ENCODE measurements at places on chromosomes 11 and 22.

DNA sequence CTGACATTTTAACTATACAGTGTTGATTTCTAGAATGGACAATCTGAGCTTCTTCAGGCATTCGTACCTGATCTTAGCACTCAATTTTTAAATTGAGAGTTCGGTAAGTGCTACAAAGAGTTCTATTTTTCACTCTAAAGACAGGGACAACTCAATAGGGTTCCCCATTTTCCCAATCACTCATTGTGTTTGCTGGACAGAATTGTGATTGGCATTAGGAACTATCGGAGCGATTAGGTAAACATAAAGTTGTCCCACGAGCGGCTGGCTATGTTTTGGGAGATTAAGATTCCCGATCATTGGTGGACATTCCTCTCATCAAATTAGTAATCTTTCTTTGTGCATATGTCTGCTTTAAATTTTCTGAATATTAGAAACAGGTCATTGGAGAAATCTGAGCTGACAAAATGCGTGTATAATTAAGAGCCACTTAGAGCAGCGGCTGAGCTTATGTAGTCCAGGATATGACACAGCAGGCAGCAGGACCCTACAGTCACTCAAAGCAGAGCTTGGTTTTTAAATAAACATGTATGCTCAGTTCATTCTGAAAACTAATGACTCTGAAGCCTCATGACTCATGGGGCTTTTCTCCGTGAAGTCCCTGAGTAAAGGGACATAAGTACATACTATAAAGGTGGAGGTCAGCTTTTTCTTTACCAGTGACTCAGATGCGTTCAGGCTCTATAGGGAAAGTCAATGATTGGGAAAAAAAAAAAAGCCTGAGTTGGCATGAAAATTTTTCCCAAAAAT, 109.4 kb downstream of the GRIA4 start:
- DNase-seq, result no peak

- DNase-seq, result no peak
These were observed 6.2 kb downstream of the APIP start for GRCh38 chr11:34909955-34910354.

- no peak for DNase-seq
These were observed 20.1 kb downstream of the TOLLIP start for GRCh38 chr11:1289211-1289935.

DNA sequence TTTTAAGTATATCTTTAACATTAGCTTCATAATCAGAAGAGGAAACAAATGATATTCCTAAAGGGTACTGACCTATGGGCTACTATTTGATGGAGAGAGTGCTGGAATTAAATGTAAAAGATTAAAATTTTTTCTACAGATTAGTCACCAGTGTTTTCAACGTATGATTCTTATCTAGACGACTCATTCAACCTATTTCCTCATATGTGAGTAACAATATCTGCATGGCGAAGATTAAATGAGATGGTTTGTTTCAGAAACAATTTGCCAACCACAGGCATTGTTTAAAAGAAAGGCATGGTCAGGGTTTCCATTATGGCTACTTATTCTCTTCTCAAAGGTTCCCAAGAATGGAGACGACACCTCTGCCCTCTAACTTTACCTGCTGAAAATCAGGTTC, 20.4 kb downstream of the OR56B4 start:
- DNase-seq, result no peak

GRCh38 chr11:33910958-33911339, 19.1 kb upstream of the LMO2 start:
- no peak for DNase-seq

DNA sequence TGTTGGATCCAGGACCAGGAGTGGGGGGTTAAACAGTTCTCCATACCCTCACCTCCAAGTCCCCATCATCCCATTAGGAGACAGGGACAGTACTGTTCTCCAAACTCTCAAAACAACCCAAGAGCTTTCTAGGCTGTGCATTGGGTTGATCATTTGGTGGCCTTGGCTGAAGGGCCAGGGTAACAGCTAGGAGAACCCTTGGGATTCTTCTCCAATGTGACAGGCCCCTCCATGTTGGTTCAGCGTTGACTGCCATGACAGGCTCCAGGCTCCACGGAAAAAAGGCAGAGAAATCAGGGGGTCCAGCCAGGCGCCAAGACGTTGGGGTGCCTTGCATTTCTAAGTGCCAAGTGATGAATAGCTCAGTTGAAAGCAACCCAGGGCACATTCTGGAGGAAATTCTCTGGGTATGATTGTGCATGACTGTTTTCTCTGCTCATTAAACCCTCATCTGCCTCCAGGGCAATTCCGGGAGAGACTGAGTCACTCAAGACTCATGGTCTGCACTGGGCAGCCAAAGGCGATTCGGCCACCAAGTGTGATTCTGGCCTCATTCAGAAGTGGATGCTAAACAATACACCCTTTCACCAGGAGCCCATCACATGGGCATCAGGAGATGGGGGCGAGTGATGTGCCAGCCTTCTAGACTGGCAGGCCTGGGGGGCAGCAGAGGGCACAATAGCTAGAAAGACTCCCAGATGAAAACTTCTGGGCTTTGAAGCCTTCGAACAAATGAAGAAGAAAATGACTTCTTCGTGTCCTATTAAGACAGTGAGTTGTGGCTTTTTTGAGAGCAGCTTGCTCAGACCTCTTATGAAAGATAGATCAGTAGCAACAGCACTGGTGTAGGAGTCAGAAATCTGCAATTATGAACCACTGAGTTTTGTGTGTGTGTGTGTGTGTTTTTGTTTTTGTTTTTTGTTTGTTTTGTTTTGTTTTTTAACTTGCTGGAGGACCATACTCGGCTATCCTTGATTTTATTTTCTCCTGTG, 27.7 kb downstream of the CD44 start:
- DNase-seq, result no peak

- DNase-seq, result no peak
These were observed 15.1 kb downstream of the MCHR1 start for GRCh38 chr22:40694411-40694810.

GRCh38 chr11:3158821-3159220, 6.3 kb downstream of the OSBPL5 start:
- no peak for DNase-seq

DNA sequence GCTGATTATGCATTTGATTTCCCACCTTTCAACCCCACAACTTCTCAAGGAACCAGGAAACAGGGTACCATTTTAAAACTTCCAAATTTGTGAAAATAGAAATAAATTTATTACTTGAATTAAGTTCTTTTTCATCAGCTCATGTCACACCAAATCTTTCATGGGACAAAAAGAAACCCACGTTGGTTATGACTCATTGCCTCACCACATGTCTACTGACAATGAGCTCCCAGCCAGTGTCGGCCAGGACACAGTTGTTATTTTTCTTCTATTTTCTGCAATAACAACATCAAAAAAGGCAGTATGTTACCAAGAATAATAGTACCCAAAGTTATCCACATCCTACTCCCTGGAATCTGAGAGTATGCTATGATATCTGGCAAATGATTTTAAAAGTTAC, 17.3 kb downstream of the MS4A6A start:
- DNase-seq, result no peak

DNA sequence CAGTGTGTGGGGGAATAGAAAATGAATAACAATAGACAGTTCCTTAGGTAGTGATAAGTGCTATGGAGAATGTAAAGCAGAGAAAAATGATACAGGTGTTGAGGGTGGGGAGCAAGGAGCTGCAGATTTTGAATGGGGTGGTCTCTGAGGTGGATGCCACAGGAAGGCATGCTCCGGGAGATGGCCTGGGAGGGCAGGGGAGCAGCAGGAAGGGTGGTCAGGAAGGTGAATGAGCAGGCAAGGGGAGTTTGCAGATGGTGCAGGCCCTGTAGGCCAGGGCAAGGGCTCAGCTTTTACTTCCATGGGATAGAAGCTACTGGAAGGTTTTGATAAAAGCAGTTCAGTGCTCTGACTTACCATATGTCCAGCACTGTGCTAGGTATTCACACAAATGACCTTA, 44.8 kb downstream of the FDX1 start:
- DNase-seq, result no peak

DNA sequence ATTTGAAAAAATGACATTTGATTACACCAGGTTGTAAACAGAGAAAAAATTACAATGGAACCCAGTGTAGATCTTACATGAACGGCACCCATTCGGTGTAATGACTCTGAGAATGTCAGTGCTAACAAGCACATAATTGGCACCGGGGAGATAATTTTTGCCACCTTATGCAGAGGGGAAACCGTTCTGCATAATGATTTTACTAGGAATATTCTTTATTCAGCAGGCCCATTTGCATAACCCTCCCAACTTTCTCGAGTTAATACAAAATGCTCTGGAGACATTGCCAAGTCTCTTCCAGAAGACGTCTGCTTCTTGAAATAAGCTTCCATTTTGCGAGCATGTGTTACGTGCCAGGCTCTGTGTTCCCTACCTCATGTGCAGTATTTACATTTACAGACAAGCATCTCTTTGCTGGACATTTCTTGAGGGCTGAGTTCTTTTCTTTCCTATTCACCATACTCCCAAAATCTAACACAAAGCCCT, 275.8 kb downstream of the MIAT start:
- no peak for DNase-seq

- no peak for DNase-seq
These were observed 76.4 kb downstream of the TMEM135 start for GRCh38 chr11:87114093-87114492.

- DNase-seq, result no peak
These were observed 14.8 kb upstream of the FAM168A start for GRCh38 chr11:73612601-73613140.

DNA sequence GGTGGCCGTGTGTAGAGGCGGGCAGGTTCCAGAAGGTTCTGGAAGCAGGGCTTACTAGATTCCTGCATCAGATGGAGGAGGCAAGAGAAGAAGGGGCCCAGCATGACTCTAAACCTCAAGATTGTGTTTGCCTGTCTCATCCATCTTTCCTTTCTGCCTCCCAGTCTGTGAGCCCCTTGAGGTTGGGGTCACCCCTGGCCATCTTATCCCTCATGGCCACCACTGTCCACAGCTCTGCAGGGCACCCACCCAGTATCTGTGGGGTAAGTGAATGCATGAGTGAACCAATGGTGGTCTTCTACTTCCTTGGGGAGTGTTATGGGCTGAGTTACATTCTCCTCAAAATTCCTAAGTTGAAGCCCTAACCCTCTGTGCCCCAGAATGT, 79.3 kb downstream of the MYEOV start:
- no peak for DNase-seq

GRCh38 chr11:86192519-86193257, 51.9 kb upstream of the EED start:
- no peak for DNase-seq

DNA sequence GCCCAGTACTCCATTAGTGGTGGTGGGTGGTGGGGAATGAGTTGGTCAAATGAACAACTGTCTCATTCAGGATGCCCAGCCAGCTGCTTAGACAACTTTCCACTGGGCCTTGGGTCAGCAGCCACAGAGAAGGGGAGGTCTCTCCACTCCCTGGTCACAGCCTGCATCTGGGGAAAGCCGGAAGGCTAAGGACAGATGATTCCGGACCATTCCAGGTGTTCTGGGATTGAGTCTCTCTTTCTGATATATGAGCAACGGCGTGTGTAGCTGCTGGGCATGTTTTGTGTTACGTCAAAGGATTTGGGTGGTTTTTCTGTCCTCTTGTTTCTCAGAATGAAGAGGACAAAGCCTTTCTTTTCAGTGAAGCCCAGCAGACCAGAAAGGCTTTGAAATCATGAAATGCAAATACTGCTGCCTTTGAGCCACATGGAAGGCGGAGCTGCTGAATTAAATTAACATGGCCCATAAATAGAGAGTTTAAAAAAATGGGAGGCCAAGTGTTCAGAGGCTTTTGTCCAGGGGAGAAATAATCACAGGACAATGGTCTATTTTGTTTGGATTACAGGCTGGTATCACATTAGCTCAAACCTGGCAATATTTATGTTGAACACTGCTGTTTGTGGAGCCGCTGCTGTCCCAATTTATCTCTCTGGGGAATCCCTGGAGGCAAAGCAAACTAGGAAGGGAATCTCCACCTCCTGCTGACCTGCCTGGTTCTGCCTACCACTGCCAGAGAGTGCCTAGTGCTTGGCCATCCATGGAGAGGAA, 234.4 kb upstream of the E2F8 start:
- DNase-seq, result no peak

DNA sequence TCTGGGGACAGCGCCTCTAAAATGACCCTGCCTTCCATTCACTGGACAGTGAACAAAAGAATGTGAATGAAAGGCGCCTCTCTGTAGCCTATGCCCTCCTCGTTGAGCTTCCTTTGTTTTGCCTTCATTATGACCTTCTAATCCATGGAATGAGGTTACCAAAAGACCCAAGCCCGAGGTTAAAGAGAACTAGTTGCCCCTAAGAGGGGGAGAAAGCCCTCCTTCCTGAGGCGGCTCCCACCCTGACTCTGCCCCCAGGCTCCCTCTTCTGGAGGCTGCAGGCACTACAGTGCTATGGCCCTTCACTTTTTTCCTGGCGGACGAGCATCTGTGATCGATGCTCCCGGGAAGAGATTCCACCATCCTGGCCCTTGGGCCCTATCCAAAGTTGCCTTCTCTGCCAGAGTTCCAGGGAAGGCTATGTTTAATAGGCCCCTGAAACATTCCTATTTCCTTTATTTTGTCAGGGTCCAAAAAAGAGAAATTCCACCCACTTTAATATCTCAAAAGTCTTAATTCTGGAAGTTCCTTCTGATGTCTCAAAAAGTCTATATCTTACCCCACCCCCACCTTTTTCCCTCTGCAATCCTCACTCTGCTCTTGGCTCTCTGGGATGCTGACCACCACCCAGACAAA, 147.3 kb downstream of the FEZ1 start:
- peak; percentile 10 for DNase-seq

DNA sequence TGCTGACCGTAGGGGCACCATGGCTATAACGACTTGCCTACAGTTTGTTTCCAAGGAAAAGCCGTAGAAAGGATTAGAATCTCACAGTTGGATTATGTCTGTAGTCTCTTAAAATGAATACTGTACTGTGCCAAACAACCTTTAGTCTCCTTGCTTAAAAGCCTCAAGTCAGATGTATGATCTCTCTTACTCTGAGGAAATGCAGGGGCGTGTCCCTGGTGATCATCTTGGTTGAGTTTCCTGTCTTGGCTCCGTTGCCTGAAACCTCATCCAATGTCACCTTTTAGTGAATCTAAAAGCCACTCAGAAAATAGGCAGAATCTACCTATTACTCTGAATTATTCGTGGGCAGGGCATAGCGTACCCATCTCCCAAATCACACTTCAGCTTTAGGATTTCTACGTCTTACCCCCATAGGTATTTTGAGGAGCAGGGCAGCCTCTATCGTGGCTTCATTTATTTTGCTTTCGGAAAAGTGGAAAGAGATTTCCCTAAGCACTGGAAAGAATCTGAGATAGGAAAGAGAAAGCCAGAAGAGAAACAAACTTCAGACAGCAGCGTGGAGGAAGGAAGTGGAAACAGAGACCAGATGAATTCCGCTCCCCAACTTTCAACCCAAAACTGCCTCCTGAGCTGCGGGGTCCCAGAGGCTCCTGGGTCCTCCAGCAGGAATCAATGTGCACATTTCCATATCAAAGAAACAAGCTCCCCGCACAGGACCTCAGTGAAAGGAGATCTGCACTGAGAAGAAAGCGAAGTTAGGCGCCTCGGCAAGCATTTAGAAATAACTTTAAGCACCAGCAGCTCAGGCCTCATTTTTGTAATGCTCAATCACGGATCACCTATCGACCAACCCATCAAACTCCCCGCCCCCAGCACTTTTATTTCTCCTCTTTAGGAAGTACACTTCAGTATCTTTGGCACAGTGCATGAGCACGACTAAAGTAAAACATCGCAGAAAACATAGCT, 245.8 kb downstream of the ETS1 start:
- no peak for DNase-seq

Data from stimulated activated CD8-positive, alpha-beta memory T cell treated with anti-CD3 and anti-CD28 coated beads, Interleukin-15, amount 100 ng/mL, for 24 hours (primary cell).